ENCODE measurements at places on chromosomes 2 and 18.
A peak's percentile ranks its signal among the peaks of the same experiment; 100 is the strongest.

GRCh38 chr2:208335-208734 lies 55.5 kb downstream of the SH3YL1 start:
- no peak for DNase-seq

- DNase-seq: no peak
Observed at GRCh38 chr18:25233528-25234321, 118.2 kb downstream of the ZNF521 start.

- no peak for DNase-seq
Observed at GRCh38 chr18:73991570-73991969, 156.1 kb downstream of the FBXO15 start.

DNA sequence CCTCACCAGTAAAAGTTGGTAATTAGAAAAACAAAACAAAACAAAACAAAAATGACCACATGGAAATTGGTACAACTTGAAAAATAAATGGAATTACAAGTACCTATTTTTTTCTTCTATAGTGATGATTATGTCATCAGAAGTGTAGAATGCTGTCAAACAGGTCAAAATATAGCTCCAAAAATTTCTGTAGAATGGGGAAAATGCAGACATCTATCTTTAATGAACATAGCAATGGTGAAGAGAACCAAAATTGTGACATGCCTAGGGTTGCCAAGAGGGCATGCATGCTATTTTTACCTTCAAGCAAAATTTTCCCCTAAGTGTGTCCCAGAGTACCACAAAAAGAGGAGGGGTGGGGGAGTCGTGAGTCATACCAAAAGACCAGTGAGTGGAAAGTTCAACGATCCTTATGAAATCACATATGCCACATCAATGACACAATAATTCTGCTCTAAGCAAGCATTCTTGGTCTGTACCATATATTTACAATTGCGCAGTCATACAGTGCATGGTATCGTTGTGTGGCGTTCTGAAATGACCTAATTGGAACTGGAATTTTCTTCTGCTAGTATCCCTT lies 1436.4 kb downstream of the SUCLG1 start:
- DNase-seq: no peak

DNA sequence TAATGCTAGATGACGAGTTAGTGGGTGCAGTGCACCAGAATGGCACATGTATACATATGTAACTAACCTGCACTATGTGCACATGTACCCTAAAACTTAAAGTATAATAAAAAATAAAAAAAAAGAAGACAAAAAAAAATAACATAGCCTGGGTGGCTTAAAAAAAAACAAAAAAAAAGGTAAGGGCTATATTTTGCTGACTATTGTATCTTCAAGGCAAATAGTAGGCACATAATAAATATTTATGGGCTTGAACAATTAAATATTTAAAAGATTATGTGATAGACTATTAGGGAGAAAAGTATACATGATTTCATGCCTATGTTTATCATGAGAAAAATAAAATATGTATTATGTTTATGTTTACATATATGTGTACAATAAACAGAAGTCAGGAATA lies 99.4 kb downstream of the CCDC148 start:
- no peak for DNase-seq

GRCh38 chr18:28176948-28177827 lies at the start of gene CDH2:
TSS of gene CDH2 (minus strand) at chr18:28177130. CDS start at chr18:28177022, 108 bp downstream.
- peak; percentile 90 for DNase-seq

DNA sequence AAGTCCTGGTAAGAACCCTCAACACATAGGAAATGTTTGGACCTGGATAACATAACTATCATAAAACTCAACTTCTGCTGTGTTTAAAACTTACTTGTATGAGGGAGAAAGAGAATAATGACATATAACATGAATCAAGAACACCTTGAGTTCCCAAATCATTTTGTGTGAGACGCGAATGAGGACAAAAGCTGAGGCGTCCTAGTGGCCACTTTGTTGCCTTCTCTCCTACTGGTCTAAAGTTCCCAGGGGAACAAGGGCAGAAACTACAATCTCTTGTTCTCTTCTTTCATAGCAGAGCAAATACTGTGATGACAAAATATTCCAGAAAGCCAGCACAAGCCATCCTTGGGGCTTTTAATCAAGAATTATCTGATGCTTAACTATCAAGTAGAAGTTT lies 8.3 kb upstream of the LCT start:
- no peak for DNase-seq

GRCh38 chr18:71327850-71328249 lies 1039.0 kb downstream of the SOCS6 start:
- no peak for DNase-seq

- peak; percentile 95 for DNase-seq
Observed at GRCh38 chr2:199459286-199460100, 1.8 kb upstream of the SATB2 start.

GRCh38 chr18:55013086-55013485 lies 53.8 kb upstream of the CCDC68 start:
- DNase-seq: no peak

- DNase-seq: no peak
Observed at GRCh38 chr2:177554365-177554764, 161.8 kb downstream of the AGPS start.

- no peak for DNase-seq
Observed at GRCh38 chr2:228369400-228370031, 188.0 kb upstream of the SPHKAP start.

- no peak for DNase-seq
Observed at GRCh38 chr2:51291762-51292551, 260.0 kb upstream of the NRXN1 start.

- DNase-seq: no peak
Observed at GRCh38 chr2:149104221-149104620, 65.7 kb downstream of the LYPD6B start.

DNA sequence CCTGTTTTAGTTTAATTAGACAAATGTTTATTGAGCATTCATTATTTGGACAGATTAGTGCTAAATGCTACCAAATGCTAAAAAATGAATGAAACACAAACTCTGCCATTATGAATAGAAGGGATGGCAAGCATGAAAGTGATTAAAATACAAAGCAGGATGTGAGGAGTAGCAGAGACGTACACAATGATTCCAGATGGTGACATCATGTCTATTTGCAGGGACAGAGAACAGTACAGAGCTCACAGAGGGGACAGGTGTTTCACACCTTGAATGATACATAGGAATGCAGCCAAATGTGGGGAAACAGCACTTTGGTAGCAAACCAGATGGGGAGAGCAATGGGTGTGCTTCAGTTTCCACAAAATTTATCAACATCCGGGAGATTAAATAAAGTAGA lies 76.3 kb downstream of the CD226 start:
- no peak for DNase-seq

DNA sequence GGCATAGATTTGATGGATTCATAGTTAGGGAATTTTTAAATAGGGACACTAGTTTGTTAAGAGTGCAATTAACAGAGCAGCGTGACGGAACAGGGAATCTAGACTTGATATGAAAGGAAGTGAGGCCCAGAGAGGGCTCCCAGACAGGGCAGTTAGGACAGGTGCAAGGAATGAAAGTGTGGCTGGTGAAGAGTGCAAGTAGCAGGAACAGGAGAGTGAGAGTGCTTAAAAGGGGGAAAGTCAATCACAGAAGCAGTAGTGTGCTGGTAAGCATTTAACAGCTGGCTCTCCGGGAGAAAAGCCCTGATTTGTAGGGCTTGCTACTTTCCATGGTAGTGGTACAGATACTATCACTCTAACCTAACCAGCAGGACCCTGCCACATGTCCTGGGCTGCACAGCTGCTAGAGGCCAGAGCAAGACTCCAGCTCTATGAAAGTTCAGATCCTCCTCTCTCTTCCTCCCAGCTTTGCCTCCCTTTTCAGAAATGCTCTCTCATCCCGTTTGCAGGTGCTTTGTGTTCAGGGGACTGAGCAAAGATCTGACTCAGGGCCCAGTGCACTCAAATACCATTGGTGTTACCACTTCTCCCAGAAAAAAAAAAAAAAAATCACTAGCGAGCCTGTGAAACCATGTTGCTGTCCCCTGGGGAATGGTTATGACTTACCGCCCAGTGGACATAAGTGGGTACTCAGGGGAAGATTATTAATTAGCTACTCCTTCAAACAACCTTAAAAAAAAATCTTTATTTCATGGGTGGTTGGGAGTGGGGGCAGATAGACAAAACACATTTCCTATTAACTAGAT lies 18.1 kb upstream of the GCFC2 start:
- no peak for DNase-seq

GRCh38 chr18:63067939-63068338 lies 251.6 kb downstream of the BCL2 start:
- no peak for DNase-seq

DNA sequence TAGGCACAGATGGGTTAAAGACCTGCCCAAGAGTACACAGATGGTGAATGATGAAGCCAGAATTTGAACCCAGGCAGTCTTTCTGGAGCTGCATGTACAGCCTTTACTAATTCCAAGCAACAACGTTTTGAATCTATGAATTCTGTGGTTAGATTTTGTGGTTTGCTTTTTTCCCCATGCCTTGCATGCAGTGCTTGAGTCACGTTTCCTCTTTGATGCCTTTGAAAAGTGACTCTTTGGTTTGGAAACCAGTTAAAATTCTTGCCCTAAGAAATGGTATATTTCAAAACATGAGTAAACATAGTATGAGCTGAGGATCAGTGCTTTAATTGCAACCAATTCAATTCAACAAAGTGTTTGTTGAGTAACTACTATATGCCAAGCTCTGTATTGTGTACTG lies 48.2 kb upstream of the PPM1B start:
- DNase-seq: no peak

DNA sequence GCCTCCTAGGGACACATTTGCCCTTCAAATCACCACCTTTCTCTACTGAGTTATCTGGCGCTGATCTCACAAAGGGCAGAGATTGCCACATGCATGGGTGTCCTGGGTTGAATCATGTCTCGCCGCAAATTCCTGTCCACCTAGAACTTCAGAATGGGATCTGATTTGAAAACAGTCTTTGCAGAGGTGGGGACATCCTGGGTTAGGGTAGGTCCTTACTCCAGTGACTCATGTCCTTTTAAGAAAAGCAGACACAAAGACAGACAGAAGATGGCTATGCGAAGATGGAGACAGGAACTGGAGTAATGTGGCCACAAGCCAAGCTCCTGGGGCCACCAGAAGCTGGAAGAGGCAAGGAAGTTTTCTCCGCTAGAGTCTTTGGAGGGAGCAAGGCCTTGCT lies 197.4 kb upstream of the SMIM21 start:
- no peak for DNase-seq

DNA sequence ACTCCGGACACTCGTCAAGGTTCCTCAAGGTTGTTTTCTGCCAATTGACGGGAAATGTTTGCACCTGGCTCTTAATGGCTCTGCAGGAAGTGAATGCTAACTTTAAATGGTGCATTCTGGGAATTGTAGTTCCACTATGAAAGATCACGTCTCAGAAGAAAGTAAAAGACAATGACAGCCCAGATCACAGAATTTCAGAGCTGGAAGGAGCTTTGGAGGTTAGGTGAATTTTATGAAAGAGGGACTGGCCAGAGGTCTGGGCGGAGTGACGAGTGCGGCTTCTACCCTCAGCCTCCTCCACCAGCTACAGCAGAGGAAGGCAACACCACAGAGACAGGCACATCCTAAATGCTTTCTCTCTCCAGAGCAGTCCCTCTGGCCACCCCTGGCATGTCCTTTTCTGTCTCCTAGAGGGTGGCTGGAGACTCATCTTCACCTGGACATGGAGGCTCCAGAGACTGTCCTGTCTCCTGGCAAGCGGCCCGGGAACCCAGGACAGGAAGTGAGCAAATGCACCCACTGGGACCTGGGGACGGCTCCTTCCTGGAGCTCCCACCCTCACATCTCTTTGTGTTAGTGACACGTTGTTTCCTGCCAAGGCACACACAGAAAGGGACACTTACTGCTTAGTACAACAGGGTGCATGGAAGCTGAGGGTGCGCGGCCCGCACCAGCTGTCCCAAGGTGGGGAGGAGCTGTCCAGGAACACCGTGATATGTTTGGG lies 19.4 kb downstream of the THAP4 start:
- DNase-seq: peak; percentile 22

DNA sequence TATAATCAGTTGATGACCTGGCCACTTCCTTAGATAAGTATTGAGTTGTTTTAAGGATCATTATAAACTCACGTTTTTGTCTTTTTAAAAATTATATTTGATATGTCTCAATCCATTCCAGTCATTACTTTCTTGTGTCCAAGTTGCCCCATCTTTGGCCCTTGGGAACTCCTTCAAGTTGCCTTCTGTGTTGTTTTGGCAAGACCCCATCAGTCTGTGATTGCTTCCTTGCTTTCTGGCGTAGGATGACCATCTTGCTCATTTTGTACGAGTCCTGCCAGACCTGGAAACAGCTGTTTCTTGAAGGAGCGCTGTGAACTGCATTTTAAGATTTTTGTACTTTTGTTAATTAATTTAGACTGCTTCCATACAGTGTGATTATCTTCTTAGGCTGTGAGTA lies 68.9 kb upstream of the ITM2C start:
- no peak for DNase-seq

GRCh38 chr2:23312996-23313606 lies 71.9 kb upstream of the KLHL29 start:
- DNase-seq: peak; percentile 82

DNA sequence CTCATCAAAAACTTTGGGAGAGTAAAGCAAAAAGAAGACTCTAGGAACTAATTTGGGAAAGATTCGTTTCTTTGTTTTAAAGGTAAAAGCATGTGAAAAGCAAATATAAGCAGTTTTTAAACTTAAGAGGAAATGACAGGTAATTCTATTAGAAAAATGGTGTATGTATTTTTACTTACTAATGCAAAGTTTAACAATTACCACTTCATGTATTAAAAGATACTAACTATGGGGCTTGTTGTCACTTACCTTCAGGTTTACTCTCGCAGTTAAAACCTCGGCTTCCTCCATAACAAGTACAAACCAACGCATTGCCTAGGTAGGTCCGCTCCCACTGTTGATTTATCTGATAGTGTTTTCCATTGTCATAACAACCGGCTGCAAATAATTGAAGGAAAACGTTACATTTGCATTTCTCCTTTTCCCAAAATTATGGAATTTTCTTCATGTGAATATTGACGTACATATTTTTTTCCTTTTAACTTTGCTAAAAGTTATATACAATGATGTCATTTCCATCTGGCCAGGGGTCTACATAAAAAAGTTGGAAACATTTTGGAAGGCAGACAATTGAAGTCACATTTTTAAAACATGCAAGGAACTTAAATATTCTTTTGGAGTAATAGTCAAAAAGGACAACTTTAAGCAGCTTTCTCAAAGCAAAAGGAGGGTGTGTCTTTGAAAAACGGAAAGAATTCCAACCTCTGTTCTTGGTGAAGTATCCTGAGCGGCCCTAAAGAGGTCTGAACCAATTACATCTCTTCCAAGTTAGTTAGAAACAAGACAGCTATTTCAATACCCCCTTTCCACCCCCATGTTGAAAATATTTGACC lies 1.2 kb downstream of the FN1 start:
- no peak for DNase-seq

All from ELF-1 (cell line).